Stimulated activated CD4-positive, alpha-beta T cell treated with anti-CD3 and anti-CD28 coated beads, Interleukin-15, amount 100 ng/mL, for 24 hours (primary cell): ENCODE measurements at places on chromosomes 16 and 17.

- DNase-seq: no peak
Observed at GRCh38 chr16:73384506-73385089, 336.7 kb upstream of the ZFHX3 start.

GRCh38 chr16:27985981-27986380 is 77.5 kb downstream of the GSG1L start:
- no peak for DNase-seq

DNA sequence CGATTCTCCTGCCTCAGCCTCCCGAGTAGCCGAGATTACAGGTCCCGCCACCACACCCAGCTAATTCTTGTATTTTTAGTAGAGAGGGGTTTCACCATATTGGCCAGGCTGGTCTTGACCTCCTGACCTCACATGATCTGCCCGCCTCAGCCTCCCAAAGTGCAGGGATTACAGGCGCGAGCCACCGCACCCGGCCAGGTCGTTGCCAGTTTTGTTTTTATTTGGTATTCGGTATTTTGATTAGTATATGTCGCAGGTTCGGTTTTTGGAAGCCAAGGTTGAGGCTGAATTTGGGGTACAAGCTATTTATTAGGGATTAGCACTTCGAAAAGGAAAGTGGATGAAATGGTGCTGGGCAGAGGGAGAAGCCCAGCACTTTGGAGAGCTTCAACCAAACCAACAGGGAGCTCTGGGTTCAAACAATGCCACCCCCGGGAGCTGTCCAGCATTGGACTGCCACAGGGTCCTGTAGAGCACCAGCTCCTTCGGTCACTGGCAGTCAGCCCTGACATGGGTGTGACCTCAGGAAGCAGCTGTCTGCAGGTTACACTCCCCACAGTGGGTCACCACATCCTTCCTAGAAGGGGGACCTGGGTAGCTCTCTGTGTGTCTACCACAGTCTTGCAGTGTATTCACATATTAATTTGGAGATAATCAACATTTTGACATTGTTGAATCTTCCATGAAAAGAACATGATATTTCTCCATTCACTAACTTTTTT is 1.5 kb upstream of the CLEC10A start:
- DNase-seq: no peak

DNA sequence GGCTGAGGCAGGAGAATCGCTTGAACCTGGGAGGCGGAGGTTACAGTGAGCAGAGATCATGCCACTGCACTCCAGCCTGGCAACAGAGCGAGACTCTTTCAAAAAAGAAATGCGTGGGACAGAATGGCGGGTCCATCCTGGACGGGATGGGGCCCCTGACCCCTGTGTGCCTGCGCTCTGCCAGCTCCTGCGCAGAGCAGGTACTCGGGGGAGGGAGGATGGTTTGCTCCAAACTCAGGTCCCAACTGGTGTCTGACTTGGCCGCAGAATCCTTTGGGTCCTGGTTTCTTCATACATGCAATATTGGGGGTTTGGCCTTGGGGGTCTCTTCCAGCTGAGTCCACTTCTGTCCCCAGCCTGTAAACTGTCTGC is 10.4 kb downstream of the CHMP6 start:
- DNase-seq: no peak

DNA sequence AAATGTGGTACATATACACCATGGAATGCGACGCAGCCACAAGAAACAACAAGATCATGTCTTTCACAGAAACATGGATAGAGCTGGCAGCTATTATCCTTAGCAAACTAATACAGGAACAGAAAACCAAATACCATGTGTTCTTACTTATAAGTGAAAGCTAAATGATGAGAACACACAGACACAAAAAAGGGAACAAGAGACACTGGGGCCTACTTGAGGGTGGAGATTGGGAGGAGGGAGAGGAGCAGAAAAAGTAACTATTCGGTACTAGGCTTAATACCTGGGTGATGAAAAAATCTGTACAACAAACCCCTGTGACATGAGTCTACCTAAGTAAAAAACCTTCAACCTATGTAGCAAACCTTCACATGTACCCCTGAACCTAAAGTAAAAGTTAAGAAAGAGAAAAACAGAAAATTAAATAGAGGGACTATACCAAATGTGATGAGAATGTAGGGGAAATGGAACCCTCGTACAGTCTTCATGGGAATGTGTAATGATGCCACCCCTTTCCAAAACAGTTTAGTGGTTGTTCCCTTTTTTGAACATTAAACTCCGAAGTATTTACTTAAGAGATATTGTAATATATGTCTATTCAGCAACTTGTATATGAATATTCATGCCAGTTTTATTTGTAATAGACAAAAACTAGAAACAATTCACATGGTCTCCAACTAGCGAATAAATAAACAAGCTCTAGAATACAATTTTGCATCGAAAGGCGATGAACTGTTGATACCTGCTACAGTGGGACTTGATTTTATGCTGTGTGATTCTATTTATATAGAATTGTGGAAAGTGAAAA is 33.9 kb downstream of the AHSP start:
- no peak for DNase-seq

DNA sequence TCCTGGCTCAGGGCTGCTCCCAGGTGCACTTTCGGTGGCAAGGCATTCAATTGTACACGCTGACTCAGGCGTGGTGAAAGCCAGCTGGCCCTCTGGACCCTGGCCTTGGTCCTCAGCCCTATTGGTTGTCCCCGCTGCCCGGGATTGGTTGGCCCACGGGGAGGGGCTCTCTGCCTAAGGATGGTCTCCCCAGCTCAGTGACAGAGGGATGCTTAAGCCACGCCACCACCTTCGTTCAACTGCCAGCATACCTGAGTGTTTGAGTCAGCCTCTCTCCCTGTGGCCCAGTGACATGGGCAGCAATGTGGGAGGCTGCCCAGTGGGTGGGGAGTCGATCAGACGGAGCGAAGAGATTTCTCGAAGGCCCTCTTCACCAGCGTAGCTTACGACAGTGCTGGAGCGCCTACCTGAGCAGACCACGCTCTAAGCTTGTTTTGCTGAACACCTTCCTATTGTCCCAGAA is 30.3 kb downstream of the IRF8 start:
- DNase-seq: no peak

DNA sequence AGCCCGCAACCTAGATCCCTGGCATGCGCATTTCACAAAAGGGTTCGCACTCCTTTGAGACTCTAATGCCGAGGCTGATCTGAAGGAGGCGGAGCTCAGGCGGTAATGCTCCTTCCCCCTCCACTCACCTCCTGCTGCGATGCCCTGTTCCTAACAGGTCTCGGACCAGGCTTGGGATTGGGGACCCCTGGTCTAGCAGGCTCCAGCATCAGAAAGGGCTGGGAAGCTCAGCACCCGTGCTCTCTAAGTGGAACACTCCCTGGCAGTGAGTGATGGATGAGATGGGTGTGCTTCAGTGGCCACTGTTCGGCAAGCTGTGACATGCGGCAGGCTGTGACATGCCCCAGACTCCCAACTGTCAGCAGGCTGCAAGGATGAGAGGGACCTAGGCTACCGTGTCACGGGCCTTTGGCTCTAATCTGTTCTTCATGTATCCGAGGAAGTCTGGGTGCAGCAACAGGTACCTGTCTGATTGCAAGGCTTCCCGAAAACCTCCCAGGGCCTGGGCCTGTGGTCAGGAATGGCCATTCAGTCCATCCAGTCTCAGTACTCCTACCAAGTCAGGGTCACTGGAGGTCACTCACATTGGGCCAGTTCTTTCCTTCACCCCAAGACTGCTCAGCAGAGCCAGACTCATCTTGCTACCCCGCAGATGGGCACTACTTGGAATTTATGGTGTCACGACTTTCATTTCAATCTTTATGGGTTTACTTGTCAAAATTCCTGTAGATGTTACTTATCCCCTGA is 1.3 kb upstream of the ST6GALNAC2 start:
- DNase-seq: no peak

GRCh38 chr16:86025706-86026105 is 126.7 kb downstream of the IRF8 start:
- no peak for DNase-seq
